Hematopoietic multipotent progenitor cell treated with erythropoietin and hydrocortisone succinate and interleukin-3 and kit ligand, for 8 days (in vitro differentiated cells): ENCODE measurements at places on chromosomes 4 and X.

GRCh38 chr4:99157478-99157935 lies 13.4 kb upstream of the ADH4 start:
- DNase-seq = no peak

DNA sequence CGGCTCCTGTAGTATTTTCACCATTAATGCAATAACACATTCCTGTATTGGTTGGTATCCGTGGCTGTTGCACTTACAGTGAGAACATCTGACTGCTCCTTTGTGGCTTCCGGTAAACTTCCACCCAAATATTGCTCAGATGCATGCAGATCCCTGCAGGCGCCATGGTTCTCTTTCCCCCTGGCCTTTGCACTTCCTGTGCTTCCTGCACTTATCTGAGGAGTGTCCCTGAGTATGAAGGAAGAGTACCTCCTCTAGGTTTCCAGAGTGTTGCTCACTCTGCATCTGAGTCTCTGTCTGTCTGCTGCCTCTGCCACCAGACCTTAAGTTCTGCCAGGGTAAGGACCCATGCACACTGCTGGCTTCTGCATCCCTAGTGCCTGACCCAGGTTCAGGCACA lies 117.2 kb upstream of the SLC34A2 start:
- no peak for DNase-seq

GRCh38 chr4:162401021-162401420 lies 237.2 kb upstream of the FSTL5 start:
- DNase-seq = no peak

DNA sequence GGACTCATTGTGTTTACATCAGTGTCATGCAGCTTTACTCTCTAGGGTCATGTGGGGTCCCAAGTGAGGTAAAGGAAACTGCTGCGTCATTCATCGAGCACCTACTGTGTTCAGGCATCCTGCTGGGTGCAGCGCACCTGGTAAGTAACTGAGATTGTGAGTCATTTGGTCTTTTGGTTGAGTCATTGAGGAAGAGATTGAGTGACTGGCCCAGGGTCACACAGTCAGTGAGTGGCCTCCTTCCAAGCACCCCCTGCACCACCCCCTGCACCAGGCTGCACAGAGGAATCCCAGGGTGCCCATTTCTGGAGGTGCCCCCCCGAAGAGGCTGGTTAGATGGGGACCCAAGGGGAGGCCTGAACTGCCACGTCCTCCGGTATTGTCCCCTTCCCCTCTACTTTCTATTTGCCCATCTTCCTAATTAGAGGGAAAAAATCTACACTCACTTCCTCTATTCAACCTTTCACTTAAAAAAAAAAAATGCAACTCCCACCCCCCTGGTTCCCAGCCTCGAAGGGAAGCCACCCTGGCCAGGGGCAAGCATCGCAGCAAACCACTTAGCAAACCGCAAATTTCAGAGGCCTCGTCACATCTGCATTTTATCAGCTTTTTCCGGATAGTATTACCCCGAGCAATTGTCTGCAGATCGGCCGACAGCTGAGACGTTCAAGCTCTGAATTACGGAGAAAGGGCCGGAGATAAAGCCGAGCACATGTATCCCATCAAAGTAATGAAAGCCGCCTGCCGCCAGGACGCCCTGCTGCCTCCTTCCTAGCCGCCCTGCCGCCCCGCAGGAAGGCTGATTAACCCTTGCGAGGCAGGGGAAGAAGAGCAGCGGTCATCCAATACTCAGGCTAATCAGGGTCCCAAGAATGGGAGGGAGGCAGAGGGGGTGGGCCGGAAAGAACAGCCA lies 96.3 kb upstream of the MSX1 start:
- no peak for DNase-seq

GRCh38 chr4:128571747-128572146 lies 237.8 kb upstream of the JADE1 start:
- DNase-seq = no peak

DNA sequence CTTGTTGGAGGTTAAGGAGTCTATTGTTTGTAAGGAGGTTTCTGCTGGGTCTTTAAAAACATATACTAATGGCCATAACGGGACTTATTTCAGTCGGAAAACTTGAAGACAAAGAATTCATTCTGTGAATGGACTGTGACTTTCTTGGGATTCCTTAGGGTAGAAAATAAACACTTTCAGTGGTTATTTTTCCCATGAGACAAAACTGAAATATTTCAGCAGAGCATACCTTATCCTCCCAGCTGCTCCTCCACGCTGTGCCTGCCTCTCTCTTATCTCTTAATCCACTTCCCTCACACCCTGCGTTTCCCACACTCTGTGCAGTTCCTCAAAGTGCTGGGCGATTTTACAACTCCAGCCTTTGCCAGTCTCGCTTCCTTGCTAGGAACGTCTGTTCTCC lies 47.1 kb upstream of the SORBS2 start:
- peak; percentile 3 for DNase-seq
